ENCODE measurements at places on chromosomes 5 and 9. TPM values are rescaled to one million over a fixed set of nuclear protein-coding genes. Genes with fewer than 3 reads are reported as not detected.

DNA sequence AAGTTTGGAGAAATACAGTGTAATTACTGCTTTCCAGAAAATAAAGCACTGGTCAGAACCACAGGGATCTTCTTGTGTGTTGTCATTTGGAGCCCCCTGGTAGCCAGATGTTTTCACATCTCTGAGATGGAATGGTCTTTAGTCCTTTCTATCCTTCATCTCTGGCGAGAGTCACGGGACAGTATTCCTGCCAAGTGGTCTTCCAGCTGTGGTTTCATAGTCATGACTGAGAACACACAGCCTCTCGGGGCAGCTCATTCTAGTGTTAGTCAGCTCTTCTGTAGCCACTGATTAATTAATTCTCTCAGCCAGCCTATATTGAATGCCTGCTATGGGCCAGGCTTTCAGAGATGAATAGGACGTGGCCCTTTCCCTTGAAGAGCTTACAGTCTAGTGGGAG is 34.1 kb downstream of the HMGXB3 start:
- DNase-seq: no peak

- DNase-seq: no peak
Observed at GRCh38 chr9:34338665-34339385, 9.5 kb downstream of the NUDT2 start.

DNA sequence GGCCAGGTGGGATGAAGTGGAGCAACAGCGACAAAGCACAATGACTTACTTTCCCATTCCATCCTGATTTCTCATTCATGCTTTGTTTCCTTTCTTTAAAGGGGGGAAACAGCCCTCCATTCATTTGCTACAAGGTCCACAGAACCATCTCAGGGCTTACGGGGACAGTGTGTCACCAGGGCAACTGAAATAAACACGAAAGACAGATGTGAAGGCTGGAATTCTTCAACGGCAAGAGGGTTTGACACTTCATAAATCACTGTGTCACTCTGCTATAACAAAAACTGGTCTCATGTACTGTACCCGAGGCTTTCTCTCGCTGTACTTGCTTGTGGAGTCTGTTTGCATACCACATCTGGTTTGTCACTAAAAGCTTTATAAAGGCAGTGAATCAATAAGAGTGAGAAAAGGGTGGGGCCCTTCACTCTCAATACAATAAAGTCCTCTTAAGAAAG is 150.8 kb downstream of the EFNA5 start:
- DNase-seq: no peak

DNA sequence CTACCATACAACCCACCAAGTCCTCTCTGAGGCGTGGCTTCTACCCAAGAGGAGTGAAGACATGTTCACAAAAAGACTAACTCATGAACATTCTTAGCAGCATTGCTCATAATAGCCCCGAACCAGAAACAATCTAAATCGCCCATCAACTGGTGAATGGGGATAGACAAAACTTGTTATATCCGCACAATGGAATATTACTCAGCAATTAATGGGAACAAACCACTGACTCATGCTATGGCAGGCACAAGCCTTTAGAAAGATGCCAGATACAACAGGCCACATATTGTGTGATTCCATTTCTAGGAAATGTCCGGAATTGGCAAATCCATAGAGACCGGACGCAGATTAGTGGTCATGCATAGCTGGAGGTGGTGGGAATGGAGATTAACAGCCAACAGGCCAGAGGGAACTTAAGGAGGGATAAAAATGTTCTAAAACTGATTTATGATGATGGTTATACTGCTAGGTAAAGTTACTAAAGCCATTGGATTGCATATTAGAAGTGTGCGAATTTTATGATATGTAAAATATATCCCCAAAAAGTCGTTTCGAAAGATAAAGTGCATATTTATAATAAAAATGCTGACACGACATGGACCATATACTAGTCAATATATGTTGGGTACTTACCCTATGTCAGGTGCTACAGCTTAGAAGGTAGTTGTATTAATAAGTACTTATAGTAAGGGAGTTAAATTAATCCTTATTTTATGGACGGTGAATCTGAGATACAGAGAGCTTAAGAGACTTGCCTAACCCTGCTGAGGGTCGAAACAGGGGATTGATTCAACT is 55.4 kb downstream of the LHX2 start:
- no peak for DNase-seq

DNA sequence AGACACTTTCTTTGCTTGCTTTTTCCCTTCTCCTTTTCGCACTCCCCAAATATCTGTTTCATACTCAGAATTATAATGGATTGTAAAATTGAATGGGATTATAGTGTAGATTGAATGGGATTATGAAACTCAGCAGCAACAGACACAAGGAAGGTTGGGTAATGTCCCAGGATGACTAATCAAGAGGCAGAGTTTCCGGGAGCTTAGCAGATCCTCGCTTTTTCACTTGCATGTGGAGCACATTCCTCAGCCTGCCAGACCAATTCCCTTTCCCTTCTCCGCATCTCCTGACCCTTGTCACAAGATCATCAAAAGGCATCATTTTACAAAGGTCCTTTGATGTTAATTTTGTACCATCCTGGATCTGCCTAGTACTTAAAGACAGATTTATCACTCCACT is 55.1 kb upstream of the SLC1A1 start:
- no peak for DNase-seq

DNA sequence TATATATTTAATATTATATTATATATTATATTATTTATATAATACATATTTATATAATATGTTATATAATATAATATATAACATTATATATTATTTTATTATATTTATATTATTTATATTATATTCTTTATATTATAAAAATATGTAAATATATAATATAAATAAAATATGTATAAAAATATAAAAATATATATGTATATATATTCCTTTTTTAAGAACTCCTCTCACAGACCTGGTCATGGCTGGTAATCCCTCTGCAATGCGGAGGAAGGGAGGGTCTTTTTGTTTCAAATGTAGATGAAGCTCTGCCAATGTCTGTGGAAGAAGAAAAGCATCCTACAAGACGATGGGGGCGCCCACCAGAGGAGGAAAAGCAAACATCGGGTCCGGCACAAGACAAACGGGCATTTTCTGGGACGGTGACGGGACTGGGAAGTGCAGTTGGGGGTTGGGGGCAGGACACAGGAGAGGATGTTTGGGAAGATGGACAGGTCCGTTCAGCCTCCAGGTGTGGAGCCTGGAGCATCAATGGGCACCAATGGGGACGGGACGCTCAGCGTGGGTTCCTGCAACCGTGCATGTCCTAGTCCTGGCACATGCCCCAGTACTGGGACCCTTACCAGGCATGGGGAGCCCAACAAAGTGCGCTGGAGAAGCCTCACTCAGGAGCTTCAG is 194.0 kb downstream of the IRX1 start:
- no peak for DNase-seq

GRCh38 chr5:144087576-144087975 is 82.9 kb downstream of the YIPF5 start:
- DNase-seq: no peak

DNA sequence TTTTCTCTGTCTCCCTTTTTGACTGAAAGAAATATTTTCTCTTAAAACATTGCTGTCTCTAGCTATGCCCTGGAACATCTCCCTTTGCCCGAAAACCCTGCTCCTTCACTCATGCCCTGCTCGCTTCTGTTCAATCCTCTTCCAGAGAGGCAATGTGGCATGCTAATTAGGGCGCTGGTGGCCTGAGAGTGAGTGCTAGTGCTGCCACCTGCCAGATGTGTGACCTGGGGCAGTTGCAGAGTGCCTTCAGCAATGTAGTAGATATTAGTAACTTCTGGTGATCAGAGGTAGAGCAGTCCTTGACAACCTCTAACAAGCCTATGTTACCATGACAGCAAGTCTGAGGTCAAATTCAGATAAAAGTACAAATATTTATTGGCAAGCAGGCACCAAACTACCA is 119.5 kb upstream of the OSMR start:
- no peak for DNase-seq

DNA sequence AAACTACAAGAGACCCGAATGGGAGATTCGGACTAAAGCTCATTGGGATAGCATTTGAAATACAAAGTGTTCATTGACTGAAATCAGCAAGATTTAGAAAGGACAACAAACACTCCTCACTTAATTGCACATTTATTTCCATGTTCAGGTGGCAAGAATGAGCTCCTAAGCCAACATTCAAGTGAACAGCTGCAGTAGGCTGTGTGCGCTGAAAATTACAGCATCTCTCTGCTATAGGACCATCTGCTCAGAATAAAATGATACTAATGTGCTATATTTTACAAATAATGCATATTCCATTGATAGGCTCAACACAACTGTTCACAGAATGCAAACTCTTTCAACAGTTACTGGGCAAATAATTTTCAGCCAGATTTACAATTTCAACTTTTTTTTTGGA is 61.8 kb downstream of the ELAVL2 start:
- DNase-seq: no peak

DNA sequence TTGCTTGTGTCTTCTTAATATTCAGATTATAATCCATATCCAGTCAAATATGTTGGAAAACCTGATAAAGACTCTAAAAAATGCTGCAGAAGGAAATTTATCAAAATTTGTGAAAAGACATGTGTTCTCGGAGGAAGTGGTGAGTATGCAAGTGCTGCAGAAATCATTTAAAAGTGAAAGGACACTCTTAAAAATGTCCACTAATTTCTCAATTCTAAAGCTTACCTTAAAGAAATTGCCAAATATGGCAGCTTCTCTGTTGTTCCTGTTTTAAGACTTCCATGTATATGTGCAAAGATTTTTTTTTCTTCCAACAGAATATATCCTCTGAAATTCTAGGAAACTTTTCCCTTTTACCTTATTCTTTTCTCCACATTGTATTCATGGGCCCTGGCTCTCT is 32.4 kb downstream of the PTCD2 start:
- DNase-seq: no peak

- no peak for DNase-seq
Observed at GRCh38 chr9:72038890-72039410, 21.5 kb downstream of the C9orf57 start.

DNA sequence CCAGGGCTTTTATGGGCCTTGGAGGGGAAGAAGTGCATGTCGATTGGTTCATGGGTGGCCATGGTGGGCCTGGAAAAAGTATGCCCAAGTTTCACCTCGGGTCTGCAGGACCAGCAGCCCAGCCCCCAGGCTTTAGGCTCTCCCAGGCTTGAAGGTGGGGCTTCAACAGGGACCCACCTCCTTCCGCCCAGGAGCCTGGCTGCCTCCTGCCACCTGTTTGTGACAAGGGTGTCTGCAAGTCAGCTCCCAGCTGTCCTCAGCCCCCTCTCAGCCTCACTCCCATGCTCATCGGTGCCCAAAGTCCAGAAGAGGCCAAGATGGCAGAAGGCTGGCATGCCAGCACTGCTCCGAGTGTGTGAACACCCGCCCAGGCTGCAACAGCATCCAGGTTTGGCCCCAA is 1063.2 kb upstream of the ACO1 start:
- DNase-seq: no peak

DNA sequence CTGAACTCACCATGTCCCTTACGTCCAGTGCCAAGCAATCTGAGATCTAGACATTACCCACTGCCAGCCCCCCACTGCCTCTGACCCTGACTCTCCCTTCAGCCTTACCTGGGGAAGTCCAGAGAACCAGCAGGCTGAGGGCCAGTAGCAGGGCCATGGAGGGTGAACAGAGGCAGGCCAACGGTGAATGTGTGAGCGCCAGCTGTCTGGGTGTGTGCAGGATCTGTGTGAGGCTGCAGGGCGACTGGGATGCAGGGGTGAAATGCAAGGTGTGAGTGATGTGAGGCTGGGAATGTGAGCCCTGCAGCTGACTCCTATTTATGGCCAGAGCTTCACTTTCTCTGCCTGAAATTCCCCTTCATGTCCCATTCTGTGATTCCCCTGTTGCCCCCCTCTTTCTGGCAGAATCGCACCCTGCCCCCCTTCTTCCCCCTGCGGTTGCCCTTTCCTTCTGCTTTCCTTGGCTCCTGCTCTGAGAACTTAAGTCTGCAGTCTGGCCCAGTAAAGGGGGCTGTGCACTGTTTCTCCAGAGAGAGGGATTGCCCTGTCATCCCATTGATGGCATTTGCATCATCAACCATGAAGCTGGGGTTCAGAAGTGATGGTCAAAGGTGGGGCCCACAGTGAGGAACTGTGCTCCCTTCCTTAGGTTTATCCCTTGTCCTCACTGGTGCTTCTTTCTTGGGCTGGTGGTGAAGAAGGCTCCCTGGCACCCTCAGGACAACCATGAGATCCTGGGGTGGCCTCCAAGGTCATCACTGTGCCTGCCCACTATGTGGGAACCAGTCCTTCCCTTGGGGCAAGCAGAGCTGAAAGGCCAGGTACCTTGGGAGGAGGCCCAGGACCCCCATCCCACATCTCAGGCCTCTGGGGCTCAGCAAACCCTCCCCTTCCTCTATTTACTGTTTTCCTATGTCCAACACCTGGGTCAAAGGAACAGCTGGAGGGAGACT is at the start of gene CCL19:
CCL19 (minus strand) TSS at position 294 of the 953 bp plus-strand sequence; CDS start at position 157, 137 bp downstream.
- DNase-seq: no peak

GRCh38 chr5:173672891-173673290 is 56.4 kb upstream of the BOD1 start:
- DNase-seq: no peak

GRCh38 chr9:110782701-110783100 is 114.1 kb downstream of the MUSK start:
- no peak for DNase-seq

GRCh38 chr5:170176916-170177315 is 55.9 kb upstream of the C5orf58 start:
- DNase-seq: no peak

DNA sequence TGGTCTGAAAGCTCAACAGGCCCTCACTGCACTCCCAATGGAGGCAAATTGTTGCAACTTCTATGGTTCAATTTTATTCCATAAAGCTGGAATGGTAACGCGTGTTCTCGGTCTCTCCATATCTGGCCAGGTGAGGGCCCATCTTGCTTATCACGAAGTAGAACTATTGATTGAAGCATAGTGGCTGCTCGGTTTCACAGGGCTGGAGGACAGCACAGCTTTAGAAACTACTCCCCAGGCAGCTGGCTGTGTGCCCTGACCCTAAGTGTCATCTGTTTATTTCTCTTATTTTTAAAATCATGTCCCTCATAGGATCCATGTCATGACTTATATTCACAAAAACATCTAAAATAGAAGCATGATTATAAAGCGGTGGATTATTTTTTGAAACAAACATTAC is 223.4 kb downstream of the NPR3 start:
- DNase-seq: no peak

GRCh38 chr9:126217797-126218196 is 108.8 kb upstream of the MVB12B start:
- DNase-seq: no peak

DNA sequence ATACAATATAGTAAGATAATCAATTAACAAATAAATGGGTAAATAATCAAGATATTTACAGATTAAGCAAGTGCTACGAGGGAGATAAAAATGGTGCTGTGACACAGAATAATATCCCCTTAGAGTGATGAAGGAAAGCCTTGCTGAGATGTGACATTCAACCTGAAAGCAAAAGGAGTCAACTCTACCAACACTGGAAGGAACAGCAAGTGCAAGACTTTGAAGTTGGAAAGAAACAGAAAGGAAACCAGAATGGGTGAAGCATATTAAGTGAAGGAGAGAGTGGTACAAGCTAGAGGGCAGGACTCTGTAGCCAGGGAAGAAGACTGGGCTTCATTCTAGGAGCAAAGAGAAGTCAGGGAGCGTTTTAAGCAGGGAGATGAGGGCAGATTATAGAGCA is 12.2 kb upstream of the MEGF9 start:
- no peak for DNase-seq

Gene DMRTA1
- not detected for total RNA-seq

Gene SEMA4D
- 16.9 TPM for total RNA-seq

Gene OGN
- total RNA-seq: 210 TPM

Gene EDIL3
- 170 TPM for total RNA-seq

Gene PCDHGB6
- total RNA-seq: 17.2 TPM

Gene SPARC
- 1,654 TPM for total RNA-seq

All from thoracic aorta (tissue), 2 donors.